ENCODE measurements at places on chromosomes 2 and 18.
A peak's percentile ranks its signal among the peaks of the same experiment; 100 is the strongest.

DNA sequence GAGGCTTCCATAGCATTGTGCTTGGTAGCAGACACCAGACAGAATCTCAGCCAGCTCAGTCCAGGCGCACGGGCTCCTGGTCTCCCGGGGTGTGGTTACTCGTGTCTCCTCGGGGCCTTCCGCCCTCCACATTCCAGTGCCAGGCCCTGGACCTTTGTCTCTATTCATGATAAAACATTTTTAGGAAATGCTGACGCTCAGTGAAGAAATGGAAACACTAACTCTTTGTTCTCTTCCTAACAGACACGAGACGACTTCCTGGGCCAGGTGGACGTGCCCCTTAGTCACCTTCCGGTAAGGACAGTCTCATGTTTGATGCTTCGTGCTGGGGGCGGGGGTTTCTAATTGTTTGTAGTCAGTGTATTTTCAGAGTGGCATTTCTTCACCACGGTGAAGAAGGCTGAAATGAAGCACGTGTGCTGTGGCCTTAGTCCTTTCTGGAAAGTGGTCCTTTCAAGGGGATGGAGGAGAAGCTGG lies 271.8 kb downstream of the NEDD4L start:
- DNase-seq: peak; percentile 48

GRCh38 chr2:163723881-163724280 lies 11.9 kb downstream of the FIGN start:
- no peak for DNase-seq

DNA sequence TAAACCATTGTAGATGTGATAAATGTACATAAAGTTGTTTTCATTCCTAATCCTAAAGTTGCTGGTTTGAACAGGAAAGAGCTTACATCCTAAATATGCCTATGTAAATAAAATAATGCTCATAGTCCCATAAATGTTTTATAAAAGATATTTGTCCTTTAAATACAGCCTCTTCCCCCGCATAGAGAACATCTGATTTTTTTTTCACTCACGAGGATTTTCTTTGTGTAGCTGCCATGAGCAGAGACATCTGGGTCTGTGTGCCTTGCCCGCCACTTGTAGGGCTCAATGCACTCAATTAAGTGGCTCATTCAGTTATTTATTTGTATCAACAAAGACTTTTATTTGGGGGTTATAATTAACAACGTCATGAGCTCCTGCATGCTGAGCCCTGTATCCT lies 72.8 kb downstream of the SOWAHC start:
- no peak for DNase-seq

- no peak for DNase-seq
These were observed 6.2 kb downstream of the ADAM17 start for GRCh38 chr2:9549420-9549819.

DNA sequence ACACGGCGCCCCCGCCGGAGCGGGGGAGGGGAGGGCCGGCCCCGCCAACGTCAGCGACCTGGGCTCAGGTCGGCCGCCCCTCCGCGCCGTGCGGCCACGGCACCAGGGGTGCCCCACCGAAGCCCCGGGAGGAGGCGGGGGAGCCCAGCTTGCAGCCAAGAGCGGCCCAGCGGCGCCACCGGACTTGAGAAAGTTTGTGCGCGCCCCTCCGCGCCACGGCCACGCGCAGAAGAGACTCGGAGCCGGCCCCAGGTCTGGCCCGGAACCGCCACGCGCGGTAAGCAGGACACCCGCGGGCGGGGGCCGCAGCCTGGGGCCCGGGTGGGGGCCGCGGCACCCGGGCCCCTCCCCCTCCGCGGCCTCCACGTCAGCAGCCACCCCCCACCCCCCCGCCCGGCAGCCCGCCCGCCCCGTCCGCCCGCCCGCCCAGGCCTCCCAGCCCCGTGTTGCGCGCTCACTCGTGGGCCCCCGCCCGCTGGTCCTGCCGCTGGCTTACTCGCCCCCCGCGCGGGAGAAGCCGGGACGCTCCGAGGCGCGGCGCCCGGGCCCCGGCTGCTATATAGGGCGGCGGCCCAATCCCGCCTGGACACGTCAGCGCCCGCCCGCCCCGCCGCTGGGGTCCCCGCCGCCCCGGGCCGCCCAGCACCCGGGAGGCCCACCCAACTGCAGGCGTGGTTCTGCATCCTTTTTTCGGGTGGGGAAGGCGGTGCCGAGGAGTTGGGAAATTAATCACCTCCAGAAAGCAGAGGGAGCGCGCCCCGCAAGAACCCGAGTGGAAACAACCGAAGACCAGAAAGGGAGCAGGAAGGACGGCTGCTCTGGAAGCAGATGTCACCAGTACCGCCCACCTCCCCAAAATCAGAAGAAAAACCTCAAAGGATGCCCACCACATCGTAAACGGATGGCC lies 42.9 kb downstream of the HDLBP start:
- DNase-seq: peak; percentile 82

DNA sequence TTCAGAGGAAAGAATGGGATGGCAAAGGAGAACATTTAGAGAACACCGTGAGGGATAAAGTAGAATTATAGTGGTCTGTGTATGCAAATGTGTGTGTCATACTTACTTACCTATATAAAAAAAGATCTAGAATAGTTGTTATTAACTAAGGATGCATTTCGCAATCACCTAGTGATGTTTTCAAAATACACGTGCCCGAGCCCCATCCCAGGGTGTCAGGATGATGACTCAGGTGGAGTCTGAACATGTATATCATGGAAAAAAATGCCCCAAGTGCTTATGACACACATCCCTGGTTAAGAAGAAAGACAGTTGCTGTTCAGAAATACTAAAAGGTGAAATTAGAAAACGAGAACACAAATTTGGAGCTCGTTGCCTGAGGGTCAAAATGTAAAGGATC lies 109.0 kb downstream of the CERS6 start:
- no peak for DNase-seq

GRCh38 chr2:186618696-186619095 lies 28.8 kb downstream of the ITGAV start:
- no peak for DNase-seq

GRCh38 chr2:151243468-151243867 lies 18.2 kb downstream of the RBM43 start:
- no peak for DNase-seq

GRCh38 chr2:186256540-186256939 lies 229.5 kb upstream of the ZC3H15 start:
- no peak for DNase-seq

GRCh38 chr2:105291981-105292380 lies 37.6 kb downstream of the TGFBRAP1 start:
- no peak for DNase-seq

DNA sequence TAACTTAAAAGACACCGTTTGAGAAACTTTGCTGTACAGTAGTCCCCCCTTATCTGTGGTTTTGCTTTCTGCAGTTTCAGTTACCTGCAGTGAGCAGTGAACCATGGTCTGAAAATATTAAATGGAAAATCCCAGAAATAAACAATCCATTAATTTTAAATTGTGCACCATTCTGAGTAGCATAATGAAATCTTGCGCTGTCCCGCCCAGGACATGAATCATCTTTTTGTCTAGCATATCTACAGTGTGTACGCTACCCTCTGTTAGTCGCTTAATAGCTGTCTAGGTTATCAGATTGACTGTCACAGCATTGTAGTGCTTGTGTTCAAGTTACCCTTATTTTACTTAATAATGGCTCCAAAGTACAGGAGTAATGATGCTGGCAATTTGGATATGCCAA lies 6.1 kb downstream of the ARPC2 start:
- no peak for DNase-seq

DNA sequence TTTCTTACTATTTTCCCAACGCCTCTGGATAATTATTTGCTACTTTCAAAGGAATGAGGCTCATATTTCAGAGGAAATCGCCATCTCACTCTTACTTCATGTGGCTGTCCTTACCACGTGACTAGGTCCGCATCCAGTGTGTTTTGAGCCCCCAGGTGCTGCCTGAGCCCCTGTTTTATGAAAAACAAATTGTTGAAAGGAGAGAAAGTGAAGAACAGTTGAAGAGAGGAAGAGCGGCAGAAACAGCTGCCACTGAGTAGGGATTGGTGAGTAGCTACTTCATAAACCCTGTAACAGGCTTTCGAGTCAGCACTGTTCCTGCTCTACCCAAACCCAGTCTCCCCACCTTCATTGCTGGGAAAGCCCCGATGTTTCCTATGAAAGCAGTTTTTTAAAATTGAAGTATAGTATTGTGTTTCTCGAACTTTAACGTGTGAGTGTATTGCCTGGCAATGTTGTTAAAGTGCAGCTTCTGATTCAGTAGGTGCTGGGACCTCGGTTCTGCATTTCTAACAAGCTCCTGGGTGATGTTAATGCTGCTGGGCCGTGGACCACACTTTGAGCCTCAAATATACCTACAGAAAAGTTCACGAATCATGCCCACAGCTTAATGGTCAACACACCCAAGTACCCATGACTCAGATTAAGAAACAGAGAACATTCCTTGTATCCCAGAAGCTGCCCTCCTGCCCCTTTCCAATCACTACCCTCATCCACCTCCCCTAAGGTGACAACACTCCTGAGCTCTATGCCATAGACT lies 39.7 kb downstream of the TMEM177 start:
- no peak for DNase-seq

DNA sequence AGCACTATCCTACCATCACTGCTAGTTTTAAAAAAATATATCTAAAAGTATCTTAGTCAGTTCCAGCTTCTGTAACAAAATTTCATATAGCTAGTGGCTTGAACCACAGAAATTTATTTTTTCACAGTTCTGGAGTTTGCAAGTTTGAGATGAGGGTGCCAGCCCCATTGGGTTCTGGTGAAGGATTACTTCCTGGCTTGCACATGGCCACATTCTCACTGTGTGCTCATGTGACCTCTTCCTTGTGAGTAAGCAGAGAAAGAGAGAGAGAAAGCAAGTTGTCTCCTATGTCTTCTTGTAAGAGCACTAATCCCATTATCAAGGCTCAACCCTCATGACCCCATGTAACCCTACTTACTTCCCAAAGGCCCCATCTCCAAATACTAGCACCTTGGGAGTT lies 158.9 kb downstream of the DOK6 start:
- DNase-seq: no peak

- DNase-seq: no peak
These were observed 258.3 kb downstream of the L3MBTL4 start for GRCh38 chr18:6156446-6156845.
